ENCODE measurements at places on chromosomes 7 and 10. TPM values are rescaled to one million over a fixed set of nuclear protein-coding genes. Genes with fewer than 3 reads are reported as not detected.

Gene GIMAP8
- total RNA-seq: 15.2 TPM

Gene MUC3A
- not detected for total RNA-seq

Gene EN2
- not detected for total RNA-seq

Gene FAM241B
- total RNA-seq: not detected

Gene FLNC
- total RNA-seq: 136 TPM

Gene TACC2
- 21.2 TPM for total RNA-seq

Gene LIPN
- not detected for total RNA-seq

Gene HYAL4
- not detected for total RNA-seq

Gene FIGNL1
- total RNA-seq: 31.6 TPM

Gene CYP3A7
- total RNA-seq: 0.21 TPM

Gene SPDYE16
- not detected for total RNA-seq

Gene FZD1
- 25.1 TPM for total RNA-seq

Gene CDC14C
- not detected for total RNA-seq

Gene CFAP69
- 19.1 TPM for total RNA-seq

Gene UPK3BL1
- total RNA-seq: 135 TPM

Gene RELN
- total RNA-seq: 26.3 TPM

Gene PDSS1
- 10.3 TPM for total RNA-seq

Gene UCN3
- total RNA-seq: not detected

Gene ACHE
- total RNA-seq: 4.0 TPM

Gene SMO
- total RNA-seq: 35.2 TPM

Gene RPEL1
- not detected for total RNA-seq

Gene GPR158
- 0.69 TPM for total RNA-seq

Gene NOS3
- 6.0 TPM for total RNA-seq

Gene DOCK1
- total RNA-seq: 132 TPM

Gene TCTN3
- 32.1 TPM for total RNA-seq

Gene TSPAN15
- 38.0 TPM for total RNA-seq

Gene VPS37D
- 3.2 TPM for total RNA-seq

Gene ODAD2
- 2.7 TPM for total RNA-seq

Gene FAM20C
- total RNA-seq: 13.3 TPM

Gene SUN1
- 238 TPM for total RNA-seq

Gene FEZF1
- not detected for total RNA-seq

Gene FKBP9
- total RNA-seq: 232 TPM

Gene PLXDC2
- total RNA-seq: 72.7 TPM

Gene TNS3
- 71.3 TPM for total RNA-seq

Gene TMEM213
- total RNA-seq: not detected

Gene EGFR
- 28.2 TPM for total RNA-seq

Gene GPR15LG
- 16.6 TPM for total RNA-seq

Gene VSTM4
- 60.2 TPM for total RNA-seq

Gene LLCFC1
- total RNA-seq: not detected

Gene ICA1
- total RNA-seq: 32.8 TPM

Gene INHBA
- total RNA-seq: 12.4 TPM

Gene GRID2IP
- 0.32 TPM for total RNA-seq

Gene TRIM50
- 0.21 TPM for total RNA-seq

Gene CD36
- total RNA-seq: 399 TPM
